ENCODE measurements at places on chromosomes 3 and 15.

- DNase-seq: no peak
These were observed 527.9 kb upstream of the MDFIC2 start for GRCh38 chr3:70840106-70840870.

- DNase-seq: no peak
These were observed 97.7 kb downstream of the GAP43 start for GRCh38 chr3:115720983-115721382.

- DNase-seq: no peak
These were observed 31.7 kb upstream of the XCR1 start for GRCh38 chr3:46058981-46059380.

- no peak for DNase-seq
These were observed 210.8 kb upstream of the NR2E3 start for GRCh38 chr15:71599418-71600151.

DNA sequence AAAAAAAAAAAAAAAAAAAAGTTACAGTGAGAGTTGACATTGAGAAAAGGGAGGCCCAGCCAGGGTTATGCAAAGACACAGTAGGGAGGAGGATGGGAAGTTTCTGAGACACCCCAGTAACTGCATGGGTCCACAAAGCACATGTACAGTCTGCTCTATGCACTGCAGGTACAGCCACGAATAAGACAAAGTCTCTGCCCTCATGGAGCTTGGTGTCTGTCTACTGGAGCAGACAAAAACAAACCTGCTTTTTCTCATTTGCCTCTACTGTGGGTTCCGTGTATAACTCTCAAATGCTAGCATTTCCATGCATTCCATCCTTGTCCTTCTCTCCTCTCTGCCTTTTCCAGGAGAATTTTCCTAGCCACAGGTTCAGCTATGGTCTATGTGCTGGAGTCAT lies 107.4 kb downstream of the UBE3A start:
- DNase-seq: no peak

- DNase-seq: no peak
These were observed 22.4 kb downstream of the CXCR6 start for GRCh38 chr3:45965653-45966052.

DNA sequence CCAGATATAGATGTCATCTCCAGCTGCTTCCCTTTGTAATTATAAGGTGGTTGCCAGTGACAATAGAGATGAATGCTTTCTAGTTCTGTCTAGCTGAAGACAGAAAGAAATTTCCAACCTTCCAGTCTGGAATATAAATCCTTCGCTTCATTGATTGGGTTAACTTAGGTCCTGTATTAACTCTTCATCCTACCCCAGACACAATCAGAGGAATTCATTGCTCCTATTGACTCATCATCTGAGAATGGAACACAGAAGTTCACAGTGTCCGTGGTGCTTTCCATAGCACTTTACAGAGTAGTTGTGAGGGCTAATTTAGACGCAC lies 241.4 kb downstream of the NFKBIZ start:
- DNase-seq: no peak

- DNase-seq: no peak
These were observed 18.4 kb downstream of the GYG1 start for GRCh38 chr3:149009732-149010131.

- DNase-seq: no peak
These were observed 108.6 kb downstream of the AKAP13 start for GRCh38 chr15:85488997-85489396.

- no peak for DNase-seq
These were observed 195.6 kb upstream of the AZI2 start for GRCh38 chr3:28544236-28544635.

GRCh38 chr3:157237886-157238285 lies 77.9 kb upstream of the CCNL1 start:
- DNase-seq: no peak

DNA sequence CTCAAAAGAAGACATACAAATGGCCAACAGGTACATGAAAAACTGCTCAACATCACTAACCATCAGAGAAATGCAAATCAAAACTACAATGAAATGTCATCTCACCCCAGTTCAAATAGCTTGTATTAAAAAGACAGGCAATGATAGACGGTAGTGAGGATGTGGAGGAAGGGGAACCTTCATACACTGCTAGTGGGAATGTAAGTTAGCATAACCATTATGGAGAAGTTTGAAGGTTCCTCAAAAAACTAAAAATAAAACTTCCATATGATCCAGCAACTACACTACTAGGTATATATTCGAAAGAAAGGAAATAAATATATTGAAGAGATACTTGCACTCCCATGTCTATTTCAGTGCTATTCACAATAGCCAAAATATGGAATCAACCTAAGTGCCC lies 62.8 kb upstream of the PPARG start:
- no peak for DNase-seq

DNA sequence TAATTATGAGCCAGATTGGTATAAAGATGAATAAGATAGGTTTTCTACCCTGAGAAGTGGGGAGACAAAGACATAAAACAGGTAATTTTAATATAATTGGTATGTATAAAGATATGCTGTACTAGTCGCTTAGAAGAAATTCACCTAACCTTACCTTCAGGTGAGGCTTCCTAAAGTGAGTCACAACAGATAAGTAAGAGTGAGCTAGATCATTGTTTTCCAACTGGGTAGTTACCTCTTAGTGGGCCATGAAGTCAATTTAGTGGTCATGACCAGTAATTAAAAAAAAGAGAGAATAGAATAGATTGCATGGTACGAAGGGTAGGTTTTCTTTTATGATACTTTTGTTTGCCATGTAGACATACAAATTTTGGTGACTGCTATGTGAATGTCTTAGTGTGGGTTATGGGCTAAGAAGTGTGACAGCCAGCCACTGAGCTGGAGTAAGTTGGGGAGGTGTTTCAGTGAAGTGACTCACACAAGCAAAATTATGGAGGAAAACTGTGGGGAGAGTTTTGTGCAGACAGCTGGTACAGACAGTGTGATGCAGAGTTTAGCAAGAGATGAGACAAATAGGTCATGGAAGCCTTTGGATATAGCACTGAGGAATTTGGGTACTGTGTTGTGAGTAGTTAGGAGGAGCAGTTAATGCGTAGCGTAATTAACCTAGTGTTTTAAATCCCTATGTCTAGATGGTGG lies 8.2 kb downstream of the TRNT1 start:
- DNase-seq: no peak

- no peak for DNase-seq
These were observed 894.0 kb downstream of the ROBO2 start for GRCh38 chr3:77933926-77934325.

GRCh38 chr3:156409694-156410093 lies 145.2 kb downstream of the SSR3 start:
- no peak for DNase-seq

- no peak for DNase-seq
These were observed 363.3 kb upstream of the SLCO3A1 start for GRCh38 chr15:91490211-91490610.

DNA sequence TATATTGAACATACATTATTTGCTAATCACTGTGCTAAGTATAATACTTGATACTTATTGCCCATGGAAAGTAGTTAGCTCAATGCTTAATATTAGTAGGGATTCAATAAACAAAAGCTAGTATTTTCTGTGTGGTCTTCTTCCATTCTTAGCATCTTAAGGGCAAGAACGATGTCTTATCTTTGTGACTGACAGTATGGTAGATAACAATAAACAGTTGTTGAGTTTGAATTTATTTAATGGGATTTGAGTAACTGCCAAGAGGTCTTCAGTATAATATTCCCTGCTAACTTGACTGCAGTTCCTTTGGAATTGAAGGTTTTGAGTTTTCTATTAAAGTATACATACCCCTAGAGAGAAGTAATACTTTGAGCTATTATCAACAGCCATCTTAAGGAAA lies 70.1 kb downstream of the ZNF609 start:
- DNase-seq: no peak

GRCh38 chr15:26231096-26231495 lies 368.0 kb upstream of the ATP10A start:
- DNase-seq: no peak

- DNase-seq: no peak
These were observed 428.2 kb upstream of the IL12A start for GRCh38 chr3:159560214-159560979.

DNA sequence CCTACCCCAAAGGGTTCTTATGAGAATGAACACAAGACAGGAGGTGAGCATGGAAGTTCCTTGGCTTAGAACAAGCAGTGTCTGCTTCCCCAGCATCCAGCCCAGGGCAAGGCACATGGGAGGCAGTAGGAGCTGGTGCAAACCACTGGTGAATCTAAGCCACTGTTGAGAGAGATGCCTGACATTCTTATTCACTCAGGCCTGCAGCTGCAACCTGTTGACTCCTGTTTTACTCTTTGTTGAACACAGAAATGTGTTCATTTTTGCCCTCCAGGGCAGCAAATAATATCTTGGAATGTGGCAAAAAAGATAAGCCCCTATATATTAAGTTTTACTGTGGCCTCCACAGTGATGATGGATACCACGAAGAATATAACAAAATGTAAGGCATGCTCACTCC lies 8.9 kb upstream of the PAK6 start:
- DNase-seq: no peak

DNA sequence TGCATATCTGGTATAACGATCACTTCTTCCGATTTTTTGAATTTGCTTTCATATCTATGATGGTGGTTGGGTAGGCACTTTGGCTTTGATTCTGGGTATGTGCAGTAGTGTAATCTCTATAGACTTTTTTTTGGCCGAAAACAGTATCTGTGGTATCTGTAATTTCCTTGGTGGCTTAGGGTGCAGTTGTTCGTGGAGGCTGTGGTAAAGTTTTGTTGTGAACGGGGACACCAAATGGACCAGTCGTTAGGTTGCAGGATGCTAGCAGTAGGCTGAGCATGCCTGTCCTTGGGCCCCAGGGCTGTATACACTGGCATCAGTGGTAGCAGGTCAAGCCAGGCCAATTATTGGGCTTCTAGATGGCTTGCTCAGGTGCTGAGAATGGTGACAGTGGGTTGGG lies 55.2 kb downstream of the CCDC66 start:
- no peak for DNase-seq

DNA sequence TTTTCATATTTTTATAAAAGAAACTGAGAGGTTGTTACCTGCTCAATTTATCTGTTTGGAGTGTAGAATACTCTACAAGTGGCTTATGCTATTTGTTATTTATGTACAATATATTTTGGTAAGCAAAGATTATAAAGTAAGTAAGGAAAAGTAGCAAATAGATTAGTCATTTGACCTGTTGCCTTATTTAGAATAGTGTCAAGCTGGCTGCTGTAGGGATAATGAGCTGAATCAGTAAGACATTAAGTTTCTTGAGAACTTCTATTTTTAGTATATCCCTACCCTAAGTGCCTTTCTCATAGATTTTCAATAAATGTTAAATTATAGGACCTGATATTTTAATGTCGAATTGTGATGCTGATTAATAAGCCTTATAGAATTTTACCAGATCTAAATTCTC lies 37.2 kb downstream of the ECT2 start:
- no peak for DNase-seq

DNA sequence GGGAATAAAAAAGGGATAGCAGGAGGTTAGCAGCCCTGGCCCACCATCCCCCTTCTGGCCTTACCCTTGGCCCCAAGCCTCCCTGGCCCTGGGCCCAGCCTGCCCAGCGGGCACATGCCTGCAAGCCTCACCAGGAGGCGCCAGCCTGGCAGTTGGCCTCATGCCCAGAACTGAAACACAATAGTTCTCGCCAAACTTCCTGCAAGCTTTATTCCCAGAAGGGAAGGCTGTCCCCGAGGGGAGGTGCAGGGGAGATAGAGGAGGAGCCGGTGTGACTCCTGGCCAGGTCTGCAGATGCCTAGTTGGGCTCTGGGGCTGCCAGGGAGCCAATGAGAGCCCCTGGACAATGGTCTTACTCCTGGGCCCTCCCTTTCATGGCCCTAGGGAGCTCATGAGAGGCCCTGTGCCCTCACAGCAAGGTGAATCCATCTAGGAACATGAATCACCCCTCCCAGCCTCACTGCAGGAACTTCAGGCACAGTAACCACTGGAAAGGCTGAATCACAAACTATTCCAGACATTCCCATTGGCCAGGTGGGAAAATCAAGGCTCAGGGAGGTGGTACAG lies 4.0 kb downstream of the CCDC33 start:
- no peak for DNase-seq

GRCh38 chr3:72470904-72471417 lies 377.3 kb downstream of the SHQ1 start:
- DNase-seq: no peak

- DNase-seq: no peak
These were observed 27.1 kb upstream of the TPRG1 start for GRCh38 chr3:189144645-189145044.

- no peak for DNase-seq
These were observed 48.6 kb upstream of the ULK4 start for GRCh38 chr3:42010530-42010929.

- DNase-seq: no peak
These were observed 6.2 kb upstream of the PTPN23 start for GRCh38 chr3:47374587-47374986.

DNA sequence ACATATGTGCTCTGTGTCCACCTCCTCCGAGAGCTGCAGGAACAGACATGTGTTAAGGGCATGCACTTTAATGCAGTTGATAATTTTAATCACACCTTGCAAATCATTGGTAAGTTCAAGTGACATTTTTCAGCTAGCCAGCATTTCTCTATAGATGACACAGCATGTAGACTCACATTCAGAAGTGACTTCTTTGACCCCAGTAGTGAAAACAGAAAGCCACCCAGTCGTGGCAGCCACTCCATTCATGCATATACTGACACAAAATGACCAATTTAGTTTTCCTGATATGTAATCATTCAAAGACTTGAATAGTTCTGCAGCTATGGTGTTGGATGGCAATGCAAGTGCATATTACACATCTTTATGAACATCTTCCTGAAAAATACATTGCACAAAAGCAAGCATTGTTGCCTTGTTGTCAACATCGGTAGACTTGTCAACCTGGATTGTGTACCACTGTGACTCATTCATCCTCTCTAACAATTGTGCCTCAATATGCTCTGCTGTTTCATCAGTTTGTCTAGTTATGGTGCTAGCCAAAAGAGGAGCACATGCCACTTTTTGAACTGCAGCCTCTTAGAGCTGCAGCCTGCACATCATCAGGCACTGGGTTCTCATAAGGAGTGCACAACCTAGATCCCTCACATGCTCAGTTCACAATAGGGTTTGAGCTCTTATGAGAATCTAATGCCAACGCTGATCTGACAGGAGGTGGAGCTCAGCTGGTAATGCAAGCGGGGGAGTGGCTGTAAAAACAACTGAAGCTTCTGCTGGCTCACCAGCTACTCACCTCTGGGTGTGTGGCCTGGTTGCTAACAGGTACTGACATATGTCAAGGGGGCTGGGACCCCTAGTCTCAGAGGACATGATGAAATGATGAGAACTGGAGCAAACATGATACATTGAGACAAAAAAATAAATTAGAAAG lies 622.0 kb downstream of the PYDC2 start:
- no peak for DNase-seq

DNA sequence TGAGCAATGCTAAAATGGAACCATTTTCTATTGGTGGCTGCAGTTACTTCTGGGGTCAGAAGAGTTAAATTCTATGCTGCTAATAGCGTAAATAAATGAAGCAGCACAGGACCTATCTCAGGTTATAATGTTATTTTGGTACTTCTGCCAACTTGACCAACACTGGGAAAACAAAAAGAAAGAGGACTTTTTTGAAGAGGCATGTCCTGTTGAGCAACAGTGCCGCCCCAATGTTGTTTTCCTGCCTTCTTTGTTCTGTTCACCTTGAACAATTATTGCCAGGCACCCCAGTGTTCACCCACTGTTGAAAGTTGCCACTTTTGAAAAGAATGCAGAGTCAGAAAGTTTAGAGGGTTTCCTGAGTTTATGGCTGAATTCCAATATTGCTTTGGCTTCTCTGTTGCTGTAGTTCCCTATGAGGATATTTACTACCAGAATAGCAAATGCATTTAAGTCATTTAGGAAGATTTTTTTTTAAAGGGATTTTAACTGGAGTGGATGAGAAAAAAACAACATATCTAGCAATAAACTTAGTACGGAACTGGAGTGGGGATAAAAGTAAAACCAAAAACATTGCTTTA lies 679.0 kb upstream of the DPPA4 start:
- DNase-seq: no peak

Measured in GM12864 (cell line).